ENCODE measurements at places on chromosomes 3 and 15. TPM values are rescaled to one million over a fixed set of nuclear protein-coding genes. Genes with fewer than 3 reads are reported as not detected.

GRCh38 chr3:152160350-152161011 lies 108.2 kb upstream of the MBNL1 start:
- no peak for DNase-seq

DNA sequence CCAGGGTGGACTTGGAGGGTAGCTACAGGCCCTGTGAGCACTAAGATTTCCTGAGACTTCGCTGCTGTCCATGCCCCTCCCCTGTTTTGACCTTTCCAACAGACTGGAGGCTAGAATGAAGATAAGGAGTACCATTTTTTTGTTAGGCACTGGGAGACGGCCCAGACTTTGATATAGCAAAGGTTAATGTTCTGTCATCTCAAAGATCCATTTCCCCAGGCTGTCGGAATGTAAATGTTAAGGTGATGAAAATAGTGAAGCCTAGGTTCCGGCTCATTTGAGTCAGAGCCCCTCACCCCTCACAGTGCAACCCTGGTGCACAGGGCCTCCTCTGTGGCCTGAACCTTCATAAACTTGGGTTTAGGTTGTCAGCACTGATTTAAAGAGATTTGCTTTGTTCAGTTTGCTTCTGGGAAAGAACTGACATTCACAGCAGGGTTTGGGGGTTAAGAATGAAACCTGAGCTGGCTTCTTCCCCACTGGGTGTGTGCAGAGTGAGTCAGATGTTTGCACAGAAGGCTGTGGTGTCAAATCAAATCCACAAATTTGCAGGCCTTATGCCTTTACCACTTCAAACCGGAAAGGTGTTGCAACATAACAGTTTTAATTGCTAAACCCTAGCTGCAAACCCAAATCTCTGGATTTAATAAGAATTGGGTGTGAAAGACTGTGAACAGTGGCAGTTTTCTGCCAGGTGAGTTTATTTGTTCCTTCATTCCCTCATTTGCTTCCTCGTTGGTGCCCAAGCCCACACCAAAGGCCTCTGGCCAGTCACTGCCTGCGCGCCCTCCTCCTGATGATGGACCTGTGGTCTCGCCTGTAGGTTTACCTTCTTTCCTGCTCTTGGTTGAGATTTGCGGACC lies 20.6 kb upstream of the KCTD6 start:
- DNase-seq = no peak

DNA sequence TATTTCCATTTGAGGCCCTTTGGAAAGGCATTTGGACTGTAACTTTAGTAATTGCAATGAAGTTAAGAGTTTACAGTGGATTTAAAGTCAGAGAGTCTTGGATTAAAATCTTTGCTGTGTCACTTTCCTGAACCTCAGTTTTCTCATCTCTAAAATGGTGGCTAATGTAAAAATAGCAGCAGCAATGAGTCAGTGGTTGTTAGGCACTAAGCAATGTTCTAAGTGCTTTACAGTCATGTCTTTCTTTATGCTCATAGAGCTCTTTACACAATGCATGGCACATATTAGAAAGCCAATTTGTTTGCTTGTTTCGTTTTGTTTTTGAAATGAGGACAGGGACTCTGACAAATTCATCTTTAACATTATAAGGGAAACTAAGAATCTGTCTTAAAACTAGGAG lies 222.7 kb upstream of the DNAJC19 start:
- DNase-seq = no peak

DNA sequence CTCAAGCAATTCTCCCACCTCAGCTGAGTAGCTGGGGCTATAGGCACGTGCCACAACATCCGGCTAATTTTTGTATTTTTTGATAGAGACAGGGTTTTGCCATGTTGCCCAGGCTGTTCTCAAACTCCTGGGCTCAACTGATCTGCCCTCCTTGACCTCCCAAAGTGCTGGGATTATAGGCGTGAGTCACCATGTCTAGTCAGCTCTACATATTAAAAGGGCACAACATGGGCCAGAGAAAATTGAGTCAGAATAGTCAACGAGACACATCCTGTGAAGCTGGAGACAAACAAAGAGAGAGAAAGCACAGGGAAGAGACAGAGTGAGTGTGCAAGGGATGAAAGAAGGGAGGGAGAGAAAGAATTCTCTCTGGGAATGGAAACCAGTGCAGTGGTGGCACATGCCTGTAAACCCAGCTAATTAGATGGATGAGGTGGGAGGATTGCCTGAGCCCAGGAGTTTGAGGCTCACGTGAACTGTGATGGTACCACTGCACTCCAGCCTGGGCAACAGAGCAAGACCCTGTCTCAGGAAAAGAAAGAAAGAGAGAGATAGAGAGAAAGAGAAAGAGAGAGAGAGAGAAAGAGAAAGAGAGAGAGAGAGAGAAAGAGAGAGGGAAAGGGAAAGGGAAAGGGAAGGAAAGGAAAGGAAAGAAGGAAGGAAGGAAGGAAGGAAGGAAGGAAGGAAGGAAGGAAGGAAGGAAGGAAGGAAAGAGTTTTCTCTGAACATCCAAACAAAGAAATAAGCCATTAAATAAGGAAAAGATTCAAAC lies 107.2 kb upstream of the SLC25A36 start:
- no peak for DNase-seq

NOX5 gene
- total RNA-seq = 0.20 TPM

GRCh38 chr3:62039586-62039985 lies 333.8 kb downstream of the FEZF2 start:
- peak; percentile 29 for DNase-seq

CADM2 gene
- 1.9 TPM for total RNA-seq

DNA sequence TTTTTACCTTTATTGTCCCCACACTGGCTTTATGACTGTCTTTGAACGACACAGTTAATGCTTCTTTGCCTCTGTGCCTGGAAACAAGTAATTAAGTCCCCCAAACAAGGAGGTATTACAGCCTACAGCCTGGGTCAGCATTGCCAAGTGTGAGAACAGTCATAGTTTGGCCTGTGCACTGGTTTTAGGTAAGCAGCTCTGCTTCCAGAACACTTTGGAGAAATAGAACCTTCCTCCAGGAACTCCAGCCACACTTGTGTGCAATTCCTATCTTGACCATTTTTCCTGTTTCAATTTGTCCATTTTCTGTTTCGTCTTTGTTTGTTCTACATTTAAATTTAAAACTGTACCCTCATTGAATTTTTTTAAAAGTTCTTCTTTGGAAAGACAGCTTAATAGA lies 568.2 kb downstream of the TUSC7 start:
- DNase-seq = no peak

DNA sequence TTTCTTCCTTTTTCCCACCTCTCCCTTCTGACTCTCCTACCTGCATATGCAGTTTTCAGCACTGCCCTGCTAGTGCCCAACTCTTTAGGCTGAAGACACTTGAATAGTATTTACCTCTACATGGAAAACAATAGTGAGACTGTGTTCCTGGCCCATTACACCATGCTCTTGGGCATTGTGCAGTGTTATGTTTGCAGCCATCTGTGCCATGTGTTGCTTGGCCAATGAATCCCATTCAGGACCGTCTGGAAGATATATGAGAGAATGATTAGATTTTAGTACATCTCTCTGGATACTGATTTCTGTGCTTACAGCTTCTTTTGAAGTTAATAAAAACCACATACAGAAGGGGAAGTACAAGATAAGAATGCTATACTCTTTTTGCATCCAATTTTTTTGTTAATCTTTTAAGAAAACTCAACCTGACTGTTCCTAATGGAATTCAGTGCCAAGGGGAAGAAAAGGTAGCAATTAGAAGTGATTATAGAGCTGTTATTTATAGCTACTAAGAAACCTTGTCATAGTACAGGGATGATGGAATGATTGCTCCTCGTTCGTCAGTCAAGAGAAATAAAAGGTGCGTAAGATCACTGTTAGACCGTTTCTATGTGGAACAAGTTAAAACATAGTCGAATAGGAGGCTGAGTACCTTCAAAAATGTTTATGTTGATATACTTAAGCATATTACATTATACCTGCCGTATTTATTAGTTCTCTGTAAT lies 58.9 kb downstream of the TMEM41A start:
- no peak for DNase-seq

- peak; percentile 95 for DNase-seq
Observed at GRCh38 chr3:187739561-187740332, 5.5 kb downstream of the BCL6 start.

DNA sequence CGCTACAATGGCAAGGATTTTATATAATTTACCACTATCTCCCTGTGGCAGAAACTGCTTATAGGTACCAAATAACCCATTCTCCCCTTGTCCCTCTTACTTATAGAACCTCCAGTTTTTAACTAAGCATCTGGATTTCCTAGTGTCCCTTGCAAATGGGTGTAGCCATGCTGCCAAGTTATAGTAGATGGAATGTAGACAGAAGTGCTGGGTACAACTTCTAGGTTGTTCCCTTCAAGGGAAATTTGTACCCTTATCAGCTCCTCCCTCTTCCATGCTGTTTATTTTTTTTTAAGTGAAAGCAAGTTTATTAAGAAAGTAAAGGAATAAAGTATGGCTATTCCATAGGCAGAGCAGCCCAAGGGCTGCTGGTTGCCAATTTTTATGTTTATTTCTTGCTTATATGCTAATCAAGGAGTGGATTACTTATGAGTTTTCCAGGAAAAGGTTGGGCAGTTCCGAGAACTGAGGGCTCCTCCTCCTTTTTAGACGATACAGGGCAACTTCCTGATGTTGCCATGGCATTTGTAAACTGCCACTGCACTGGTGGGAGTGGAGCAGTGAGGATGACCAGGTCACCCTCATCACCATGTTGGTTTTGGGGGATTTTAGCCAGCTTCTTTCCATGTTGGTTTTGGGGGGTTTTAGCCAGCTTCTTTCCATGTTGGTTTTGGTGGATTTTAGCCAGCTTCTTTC lies 40.1 kb upstream of the TM4SF19 start:
- DNase-seq = no peak

DNA sequence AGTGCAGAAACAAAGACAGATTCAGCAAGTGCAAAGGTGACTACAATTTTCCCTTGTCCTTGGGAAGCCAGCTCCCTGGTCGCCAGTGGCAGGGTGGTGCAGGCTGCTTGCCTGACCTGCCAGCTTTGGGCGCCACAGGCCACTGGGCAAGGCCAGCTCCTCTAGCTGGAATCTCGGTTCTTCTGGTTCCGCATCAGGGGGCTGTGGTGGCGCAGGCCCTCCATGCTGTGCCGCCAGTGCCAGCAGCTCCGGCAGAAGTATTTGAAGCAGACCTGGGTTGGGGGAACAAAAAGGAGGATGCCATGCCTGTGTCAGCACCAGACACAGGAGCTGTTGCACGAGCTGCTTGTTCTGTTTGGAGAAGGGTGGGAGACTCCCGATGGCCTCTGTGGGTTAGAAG lies 4.2 kb upstream of the RPS17 start:
- no peak for DNase-seq

- DNase-seq = no peak
Observed at GRCh38 chr3:32972482-32973146, 21.2 kb downstream of the CCR4 start.

DNA sequence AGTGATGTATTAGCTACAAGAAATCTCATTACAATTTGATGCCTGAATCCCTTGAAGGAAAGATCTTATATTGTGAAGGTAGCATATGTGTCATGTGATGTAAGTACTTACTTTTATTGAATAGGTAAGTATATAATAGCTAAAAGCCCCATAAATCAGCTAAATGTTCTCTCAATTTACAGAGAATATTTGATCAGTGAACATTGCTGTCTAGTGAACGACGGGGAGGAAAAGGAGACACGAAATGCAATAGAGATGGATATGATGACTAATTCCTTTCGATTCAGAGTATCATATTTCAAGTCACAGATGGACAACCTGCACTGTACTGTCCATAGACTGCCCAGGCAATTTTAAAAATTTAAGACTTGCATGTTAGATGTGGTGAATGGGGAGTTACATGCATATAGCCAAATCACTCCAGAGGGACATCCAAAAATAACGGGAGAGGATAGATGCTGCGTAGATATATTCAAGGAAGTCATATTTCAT lies 462.1 kb upstream of the CDIN1 start:
- DNase-seq = no peak

- no peak for DNase-seq
Observed at GRCh38 chr15:70348226-70348543, 250.5 kb upstream of the TLE3 start.

GRCh38 chr3:3951071-3951470 lies 151.8 kb downstream of the LRRN1 start:
- DNase-seq = no peak

GPR156 gene
- 1.2 TPM for total RNA-seq

- peak; percentile 65 for DNase-seq
Observed at GRCh38 chr15:40069178-40070165, 30.5 kb upstream of the SRP14 start.

CPA3 gene
- 0.89 TPM for total RNA-seq

GOLGA6A gene
- not detected for total RNA-seq

DNA sequence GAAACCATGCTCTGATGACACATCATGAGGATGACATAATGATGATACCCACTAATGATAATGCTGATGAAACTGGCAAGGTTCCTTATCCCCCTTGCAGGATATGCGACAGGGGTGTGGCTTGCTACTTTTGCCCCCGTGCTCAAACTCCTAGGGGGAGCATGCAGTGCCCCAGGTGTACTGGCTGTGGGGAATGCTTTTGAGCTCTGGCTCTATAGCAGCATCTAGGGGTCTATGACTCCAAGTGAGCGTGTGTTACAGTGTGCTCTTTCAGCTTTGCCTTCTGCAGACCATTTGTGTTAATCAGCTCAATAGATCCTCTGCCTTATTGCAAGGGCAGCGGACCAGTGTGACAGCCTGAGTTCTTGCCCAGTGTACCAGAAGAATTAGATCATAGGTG lies 1239.5 kb downstream of the SI start:
- no peak for DNase-seq

GRCh38 chr15:63041974-63042876 lies at the start of gene TPM1:
TPM1 (plus strand) TSS chr15:63042747; CDS start chr15:63042830, 83 bp downstream.
- peak; percentile 88 for DNase-seq

- no peak for DNase-seq
Observed at GRCh38 chr3:63862804-63863149, 828 bp downstream of the THOC7 start.

- no peak for DNase-seq
Observed at GRCh38 chr3:2985479-2985878, 124.7 kb downstream of the IL5RA start.

MKRN2OS gene
- 0.27 TPM for total RNA-seq

AMT gene
- 13.3 TPM for total RNA-seq

CHRNA3 gene
- not detected for total RNA-seq

GRCh38 chr3:123880998-123881561 lies 3.1 kb downstream of the MYLK start:
- no peak for DNase-seq

DNA sequence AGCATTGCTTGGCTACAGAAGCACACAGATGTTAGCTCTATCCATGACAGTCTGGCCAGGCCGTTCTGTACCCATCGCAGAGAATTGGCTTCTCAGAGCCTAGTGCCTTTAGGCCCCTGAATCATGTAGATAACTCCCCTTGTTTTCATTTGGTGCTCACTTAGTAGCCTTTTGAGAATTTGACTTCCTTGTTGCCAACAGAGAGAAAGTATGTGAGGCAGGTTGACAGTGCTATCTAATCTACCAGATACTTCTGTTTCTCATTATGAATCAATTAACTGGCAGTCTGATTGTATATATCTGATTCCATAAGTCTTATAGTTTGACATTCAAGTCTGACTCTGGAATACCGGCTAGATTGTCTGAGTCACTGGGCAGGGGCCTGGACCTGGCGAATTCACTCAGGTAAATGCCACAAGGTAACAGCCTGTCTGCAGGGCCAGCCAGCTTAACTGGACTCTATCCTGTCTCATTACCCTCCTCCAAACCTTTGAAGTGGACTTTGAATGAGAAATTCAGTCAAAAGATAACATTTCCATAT lies 160.2 kb downstream of the GHSR start:
- DNase-seq = no peak

LYZL4 gene
- total RNA-seq = not detected
